ENCODE measurements at places on chromosomes 2 and 18.

GRCh38 chr18:61687317-61687716, 205.5 kb downstream of the RNF152 start:
- DNase-seq = no peak

DNA sequence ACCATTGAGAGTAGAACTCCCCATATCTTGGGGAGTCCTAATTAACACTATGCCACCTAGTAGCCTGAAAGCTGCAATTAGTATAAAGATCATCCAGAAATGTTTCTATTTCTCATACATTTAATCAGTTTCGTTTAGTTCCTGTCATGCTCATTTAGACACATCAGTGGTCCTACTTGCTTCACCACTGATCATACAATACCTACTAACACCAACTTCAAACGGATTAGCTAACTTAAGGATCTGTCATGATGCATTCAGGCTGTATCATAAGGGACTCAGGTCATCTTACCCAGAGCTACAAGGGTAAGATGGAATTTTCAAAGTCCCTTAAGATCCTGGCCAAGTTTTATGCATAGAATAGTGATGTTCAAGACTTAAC, 6.8 kb downstream of the SRSF7 start:
- DNase-seq = no peak

- DNase-seq = no peak
Observed at GRCh38 chr2:225458431-225459117, 59.1 kb downstream of the NYAP2 start.

- DNase-seq = no peak
Observed at GRCh38 chr2:177616066-177616465, 223.5 kb downstream of the AGPS start.

- no peak for DNase-seq
Observed at GRCh38 chr2:15649561-15650255, 58.0 kb downstream of the DDX1 start.

- DNase-seq = no peak
Observed at GRCh38 chr2:145806546-145806945, 1286.6 kb upstream of the ZEB2 start.

GRCh38 chr18:65409261-65409660, 341.6 kb upstream of the CDH7 start:
- DNase-seq = no peak

GRCh38 chr2:55038428-55038827, 11.8 kb downstream of the RTN4 start:
- DNase-seq = no peak

DNA sequence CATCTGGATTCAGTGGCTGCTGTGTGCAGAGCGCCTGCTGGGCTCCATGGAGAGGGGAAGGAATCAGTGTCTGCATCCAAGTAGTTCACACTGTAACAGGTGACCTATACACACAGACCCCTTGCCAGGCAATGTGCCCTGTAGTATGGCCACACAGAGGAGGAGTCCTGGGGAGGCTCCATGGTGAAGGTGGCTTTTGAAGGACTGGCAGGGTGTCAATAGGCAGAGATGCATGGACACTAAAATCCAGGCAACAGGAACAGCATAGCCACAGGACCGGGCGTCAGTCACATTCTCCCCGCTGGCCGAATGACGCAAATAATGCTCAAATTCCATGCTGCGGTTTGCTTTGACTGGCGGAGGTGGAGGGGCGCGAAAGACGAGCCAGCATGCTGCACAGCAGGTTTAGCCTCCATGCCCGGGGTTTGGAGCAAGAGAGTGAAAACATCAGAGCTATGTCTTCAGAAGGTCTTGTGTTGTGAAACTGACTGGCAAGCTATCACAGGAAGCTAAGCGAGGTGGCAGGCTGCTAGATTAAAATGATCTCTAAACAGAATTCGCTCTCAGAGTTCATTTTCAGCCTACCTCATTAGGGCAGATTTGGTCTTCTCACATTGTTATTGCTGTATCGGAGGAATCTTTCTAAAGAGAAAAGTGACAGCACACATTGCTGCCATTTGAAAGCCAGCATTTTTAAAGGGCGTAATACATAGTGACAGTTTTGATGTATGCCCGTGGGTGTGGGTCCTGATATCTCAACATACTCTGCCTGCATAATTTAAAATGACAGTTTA, 1.2 kb upstream of the CHMP1B start:
- peak; percentile 98 for DNase-seq

- peak; percentile 67 for DNase-seq
Observed at GRCh38 chr2:44324971-44325426, 36.3 kb downstream of the PREPL start.

- no peak for DNase-seq
Observed at GRCh38 chr2:187011206-187011832, 162.3 kb upstream of the ZSWIM2 start.

DNA sequence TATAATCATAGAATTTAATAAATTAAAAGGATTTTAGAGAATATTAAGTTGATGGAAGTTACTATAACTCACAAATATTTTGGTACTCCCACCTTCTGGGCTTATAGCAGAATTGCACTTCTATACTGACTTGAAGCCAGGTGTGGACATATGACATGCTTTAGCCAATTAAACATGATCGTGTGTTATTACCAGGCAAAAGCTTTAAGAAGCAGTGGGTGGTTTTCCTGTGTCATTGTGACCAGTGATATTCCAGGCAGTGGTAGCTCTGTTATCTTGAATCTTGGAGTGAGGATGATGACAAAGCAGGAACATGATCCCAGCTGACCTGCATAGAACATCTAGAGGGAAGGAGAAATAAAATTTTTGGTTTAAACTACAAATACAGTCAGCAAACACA, 370.9 kb upstream of the ZEB2 start:
- DNase-seq = peak; percentile 31

DNA sequence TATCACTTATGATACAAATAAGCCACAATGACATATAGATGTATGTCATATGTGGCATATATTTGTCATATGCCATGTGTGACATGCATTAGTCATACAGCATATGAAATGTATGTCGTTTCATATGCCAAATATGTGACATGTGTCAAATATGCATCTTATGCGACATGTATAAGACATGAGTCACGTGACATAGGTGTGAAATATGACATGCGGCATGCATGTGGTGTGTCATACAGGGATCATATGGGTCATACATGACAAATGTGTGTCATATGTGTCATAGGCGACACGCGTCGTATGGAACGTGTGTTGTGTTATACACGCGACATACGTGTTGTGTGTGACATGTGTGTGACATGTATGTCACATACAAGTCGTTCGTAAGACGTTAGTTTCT, 2154.0 kb upstream of the PIK3C3 start:
- no peak for DNase-seq

- DNase-seq = peak; percentile 85
Observed at GRCh38 chr2:182066400-182067087, 80.9 kb downstream of the PPP1R1C start.

GRCh38 chr2:237922641-237923361, 44.0 kb upstream of the UBE2F start:
- DNase-seq = no peak

DNA sequence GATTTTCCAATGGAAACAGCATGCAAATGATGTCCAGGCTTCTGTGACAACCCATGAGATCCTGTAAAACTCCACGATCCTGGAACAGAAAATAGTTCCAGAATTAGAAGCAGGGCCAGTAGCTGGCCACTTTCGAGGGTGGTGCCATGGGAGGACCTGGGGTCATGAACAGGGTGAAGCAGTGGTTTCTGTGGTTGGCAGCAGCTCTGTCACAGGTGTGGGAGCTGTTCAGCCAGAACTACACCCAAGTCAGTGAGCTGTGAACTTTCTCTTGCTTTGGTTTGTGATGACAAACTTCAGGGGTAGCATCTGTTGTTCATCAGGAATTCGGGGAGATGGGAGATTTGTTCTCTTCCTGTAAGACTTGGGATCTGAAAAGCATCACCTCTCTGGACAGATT, 314.4 kb upstream of the NT5C1B start:
- DNase-seq = no peak

DNA sequence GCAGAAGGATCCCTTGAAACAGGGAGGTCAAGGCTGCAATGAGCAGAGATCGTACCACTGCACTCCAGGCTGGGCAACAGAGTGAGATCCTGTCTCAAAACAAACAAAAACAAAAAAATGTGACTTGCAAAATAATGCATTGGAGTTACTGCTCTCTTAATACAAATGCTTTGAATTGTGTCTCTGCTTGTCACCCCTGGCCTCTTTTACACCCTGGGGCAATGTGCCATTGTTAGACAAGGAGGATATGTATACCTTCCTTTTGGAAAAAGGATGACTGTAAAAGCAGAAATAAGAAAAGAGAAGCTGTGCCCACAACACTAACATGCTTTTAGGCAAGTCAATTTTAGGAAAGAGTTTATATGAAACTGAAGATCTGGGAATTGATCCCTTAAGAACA, 20.8 kb upstream of the C2orf74 start:
- no peak for DNase-seq

DNA sequence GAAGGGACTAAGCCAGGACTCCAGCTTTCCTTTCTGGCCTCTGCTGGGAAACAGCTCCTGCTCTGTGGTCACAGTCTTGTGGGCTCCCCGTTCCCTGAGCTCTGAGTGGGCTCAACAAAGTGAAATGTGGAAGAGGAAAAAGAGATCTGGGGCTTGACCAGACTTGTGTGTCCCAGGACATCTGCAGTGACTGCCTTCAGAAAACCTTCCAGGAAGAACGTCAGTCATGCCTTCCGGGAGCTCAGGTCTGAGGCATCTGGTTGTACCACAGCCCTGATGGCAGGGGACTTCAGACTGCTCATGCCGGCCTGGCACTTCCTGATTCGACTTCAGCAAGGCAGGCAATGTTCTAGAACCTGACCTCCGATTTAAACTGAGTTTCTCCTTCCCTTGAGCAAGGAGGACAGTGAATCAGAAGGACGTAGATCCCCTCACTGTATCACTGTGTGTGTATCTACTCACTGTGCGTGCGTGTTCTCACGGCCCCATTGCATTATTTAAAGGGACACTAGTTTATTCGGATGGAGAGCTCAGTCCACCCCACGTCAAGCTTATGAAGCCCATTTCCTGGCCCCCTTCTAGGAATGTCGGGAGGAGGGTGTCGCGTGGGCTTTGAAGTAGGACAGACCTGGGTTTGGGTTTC, 548 bp upstream of the FBLN7 start:
- no peak for DNase-seq

DNA sequence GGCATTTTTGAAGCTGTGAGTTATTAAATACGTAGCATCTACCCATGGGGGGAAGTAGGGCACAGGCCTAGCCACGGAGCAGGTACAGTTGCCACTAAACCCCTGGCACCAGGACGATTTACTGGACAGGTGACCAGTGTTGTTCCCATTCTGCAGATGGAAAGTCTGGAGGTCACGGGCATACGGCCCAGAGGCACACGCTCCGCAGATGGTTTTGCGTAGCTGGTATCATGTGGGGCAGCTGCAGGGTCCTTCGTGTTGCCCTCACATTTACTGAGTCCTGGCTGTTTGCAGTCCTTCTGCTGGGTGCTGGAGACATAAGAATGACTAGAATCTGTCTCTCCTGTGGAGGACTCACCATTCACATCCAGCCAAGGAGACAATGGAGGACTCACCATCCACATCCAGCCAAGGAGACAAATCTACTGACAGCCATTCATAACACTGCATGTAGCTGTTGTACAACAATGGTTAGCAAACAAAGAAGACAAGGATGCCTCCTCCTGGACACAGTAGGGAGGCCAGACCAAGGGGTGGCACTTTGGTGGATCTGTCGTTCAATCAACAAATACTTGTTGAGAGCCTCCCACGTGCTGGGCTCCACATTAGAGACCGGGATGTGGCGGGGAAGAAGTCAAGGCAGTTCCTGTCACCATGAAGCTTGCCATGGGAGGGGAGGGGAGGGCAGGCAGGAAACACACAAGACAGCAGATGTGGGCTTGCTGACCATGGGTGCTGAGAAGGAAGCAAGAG, 24.9 kb downstream of the TWIST2 start:
- DNase-seq = no peak

DNA sequence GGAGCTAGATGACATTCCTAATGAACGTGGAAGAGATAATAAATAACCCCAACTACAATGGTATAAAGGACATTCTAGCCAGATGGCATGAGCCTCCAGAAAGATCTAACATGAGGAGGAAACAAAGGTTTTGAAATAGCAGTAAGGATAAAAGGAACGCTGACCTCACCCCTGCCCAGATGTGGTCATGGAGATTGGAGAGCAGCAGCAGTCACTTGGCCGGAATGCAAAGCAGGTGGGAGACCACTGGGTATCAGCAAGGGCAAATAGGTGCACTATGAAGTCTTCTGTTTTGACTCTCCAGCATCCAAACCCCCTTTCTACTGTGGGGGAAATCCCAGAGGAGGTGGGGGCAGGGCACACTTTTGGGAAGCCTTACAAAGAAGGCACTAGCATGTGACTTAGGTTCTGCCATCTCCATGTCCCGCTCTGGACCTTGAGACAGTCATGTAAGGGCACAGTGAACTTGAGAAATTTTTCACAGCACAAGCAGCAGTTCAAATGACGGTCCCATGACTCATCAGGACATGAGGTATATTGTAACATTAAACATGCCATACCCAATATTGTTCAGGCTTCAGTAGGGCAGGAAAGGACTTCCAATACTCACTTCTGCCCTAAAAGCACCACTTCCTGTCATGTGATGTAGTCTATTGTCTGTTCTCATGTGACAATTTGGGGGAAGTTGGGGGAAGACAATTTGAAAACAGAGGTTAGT, 55.2 kb downstream of the METTL4 start:
- DNase-seq = peak; percentile 91

DNA sequence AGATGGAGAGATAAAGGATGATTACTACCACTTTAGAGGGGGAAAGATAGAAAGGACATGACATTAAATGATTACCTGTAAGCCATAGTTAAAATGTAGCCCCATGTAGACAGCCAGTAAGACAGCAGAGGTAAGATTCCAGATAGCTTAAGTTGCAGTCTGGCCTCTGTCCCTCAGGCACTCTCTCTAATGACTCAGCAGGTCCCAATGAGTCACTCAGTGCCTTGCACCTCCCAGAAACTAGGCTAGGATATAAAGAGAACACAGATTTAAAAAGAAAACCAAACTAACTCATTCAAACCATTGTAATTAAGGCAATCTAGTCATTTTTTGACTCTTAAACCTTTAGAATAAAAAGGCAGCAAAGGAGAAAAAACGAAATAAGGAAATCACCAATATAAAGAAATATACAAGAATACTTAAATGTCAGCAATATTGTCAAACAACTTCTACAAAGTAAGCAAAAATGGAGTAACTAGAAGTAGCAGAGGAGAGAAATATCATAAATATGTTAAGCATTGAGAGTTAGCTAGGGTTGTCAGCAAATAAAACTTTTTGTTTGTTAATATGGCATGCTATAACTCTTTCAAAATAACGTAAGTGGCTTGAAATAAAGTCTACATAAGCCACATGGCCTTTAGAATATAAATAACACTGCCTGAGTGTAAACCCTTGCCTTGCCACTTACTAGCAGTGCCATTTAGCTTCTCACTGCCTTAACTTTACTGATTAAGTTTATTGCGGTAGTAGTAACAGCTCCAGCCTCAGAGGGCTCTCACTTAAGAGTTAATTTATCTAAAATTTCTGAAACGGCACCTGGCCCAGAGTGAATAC, 48.5 kb downstream of the SOCS6 start:
- peak; percentile 88 for DNase-seq

DNA sequence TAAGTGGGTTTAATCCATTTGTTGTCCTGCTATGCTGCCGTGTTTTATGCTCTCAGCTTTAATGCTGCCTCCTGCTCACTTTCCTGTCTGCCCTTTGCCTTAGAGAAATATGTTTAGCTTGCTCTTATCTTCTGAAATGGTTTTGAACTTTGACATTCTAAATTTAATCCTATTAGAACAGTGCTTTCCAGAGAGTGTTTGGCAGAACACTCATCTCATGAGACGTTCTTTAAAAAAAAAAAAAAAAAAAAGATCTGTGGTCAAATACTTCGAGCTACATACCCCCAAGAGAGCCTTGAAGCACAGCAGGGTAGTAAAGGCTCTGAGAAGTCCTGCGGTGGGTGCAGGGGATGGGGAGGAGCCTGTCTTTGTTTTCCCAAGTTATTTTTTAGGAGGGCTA, 161.3 kb downstream of the SPP2 start:
- peak; percentile 55 for DNase-seq
